NCI-H1436 treated with DMSO at 0.1 percent for 48 hours (cell line): ENCODE measurements at places on chromosomes 12 and 14.

DNA sequence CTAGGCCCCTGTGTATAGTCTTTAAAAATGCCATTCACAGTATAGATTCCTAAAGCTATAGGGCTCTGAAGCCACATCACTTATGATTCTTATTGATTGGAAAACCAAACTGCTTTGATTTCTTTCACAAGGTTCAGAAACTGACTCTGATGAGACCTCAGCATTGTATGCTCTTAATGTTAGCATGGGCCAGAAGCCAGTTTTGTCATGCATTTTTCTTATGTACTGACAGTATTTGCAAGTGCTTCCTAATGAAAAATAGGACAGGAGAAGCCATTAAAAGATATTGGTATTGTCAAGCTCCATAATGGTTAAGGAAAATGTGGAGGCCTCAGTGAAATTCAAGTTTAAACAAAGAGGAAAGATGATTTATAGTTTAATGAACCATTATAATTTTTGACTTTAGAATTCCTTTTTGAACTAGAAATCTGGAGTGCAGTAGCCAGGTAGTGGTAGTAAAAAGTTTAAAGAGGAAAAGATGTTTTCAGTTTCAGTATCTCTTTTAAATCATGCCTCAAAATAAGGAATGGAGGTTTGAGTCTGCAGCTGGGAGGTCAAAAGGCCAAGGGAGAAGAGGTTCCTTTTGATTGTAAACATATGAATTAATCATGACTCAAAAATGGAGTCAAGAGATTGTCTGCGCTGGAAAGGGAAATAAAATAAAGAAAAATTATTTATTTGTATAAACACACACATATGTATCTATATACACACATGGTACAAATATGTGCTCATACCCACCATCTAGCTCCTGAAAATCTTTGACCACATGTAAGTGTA lies 388.1 kb upstream of the PRICKLE1 start:
- no peak for DNase-seq

DNA sequence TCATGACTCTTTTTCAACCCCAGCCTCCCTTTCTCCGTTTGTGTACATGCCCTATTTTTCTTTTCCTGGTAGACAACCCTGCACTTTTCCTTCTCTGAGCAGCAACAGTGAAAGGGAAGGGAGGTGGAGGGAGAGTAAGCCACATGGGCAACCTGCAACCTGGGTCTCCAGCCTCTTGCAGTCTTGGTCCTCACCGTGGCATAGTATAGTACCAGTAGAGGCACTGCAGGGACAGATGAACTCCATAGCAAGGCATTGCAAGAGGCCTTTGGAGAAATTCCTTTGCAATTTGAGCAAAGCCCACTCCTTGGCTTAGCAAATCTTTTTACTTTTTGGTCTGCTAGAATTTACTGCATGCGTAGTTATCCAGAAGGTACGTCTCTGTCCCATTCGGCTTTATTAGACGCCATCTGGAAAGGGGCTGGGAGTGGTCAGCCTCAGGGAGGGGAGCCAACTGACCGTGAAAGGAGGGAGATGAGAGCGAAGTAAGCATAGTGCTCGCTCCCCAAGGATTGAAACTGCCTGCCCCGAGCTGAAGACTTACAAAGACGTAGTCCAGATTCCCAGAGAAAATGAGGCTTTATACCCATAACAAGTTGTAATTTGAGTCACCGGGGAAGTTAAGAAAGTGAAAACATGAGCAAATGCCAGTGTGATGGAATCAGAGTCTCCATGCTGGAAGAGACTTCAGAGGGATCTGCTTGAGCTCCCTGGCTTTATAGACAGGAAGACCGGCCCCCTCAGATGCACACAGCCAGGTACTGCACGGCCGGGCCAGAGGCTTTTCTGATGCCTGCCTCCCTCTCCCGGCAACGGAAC lies 332.0 kb downstream of the CACNA1C start:
- no peak for DNase-seq

DNA sequence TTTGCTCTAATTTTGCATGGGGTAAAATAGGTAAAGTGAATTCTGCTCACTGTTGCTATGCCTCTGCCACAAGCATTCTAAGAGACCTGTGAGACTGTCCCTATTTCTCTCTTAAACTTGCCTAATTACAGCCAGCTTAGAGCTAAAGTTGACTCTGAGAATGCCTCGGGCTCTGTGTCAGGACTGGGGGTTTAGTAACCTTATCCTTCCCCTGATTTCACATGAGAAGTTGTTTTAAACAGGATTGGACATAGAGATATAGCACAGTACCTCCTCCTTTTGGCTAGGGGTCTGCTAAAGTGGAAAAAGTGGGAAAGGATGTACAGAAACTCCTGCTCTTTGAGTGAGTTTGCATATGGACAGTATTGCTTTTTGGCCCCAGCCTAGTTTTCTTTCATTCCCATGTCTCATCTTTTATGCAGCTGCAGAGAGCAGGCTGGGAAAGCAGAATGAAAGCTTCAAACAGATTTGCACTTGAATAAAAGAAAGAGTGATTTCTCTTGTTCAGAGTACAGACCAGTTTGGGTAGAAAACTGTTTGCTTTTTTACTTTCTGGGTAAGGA lies 122.0 kb downstream of the RAD51B start:
- DNase-seq: no peak

DNA sequence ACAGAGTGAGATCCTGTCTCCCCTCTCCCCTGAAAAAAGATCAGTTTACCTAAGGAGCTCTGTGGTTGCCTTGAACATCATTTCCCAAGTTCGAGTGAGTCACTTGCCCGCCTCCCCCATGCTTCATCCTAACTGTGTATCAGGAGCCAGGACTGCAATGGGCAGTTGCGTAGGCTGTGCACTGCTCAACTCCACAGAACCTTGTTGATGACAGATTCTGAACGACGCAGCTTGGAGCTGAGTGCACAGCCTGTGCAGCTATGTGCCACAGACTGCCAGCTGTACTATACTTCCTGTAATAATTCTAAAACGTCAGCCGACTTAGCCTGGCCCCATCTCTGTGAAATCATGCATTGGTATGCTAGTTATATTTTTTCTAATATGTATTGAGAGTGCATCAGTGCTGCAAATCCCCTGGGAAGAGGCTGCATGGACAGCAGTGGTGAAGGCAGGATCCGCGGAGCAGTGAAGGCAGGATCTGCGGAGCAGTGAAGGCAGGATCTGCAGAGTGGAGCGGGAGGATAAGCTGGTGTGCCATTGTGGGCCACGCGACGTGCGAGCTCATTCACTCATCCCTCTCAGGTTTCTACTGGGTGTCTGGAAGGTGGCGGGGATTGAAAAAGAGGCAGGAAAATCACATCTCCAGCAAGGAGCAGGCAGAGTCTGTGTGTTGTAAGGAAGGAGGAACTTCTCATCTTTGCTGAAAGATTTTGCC lies 80.8 kb downstream of the GALNT9 start:
- DNase-seq: no peak

DNA sequence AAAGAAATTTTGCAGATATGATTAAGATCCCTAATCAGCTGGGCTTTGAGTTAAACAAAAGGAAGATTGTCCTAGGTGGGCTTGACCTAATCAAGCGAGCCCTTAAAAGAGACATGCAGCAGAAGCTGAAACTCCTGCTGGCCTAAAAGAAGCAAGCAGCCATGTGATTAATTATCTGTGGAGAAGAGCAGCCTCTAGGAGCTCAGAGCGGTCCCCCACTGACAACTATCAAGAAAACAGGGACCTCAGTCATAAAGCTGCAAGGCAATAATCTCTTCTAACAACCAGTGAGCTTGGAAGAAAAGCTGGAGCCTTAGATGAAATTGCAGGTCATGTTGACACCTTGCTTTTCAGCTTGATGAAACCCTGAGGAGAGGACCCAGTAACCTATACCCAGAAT lies 288.9 kb upstream of the CLEC14A start:
- no peak for DNase-seq

DNA sequence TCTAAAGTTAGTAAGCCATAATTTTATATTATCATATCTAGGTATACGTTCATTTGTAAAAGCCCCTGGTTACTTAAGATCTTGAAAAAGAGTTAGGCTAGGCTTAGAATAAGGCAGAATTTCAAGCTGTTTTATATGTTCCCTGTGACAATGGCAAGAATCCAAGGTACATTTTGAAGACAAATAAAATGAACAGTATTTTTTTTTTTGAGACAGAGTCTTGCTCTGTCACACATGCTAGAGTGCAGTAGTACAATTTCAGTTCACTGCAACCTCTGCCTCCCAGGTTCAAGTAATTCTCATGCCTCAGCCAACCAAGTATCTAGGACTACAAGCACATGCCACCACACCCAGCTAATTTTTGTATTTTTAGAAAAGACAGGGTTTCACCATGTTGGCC lies 139.2 kb downstream of the DUSP6 start:
- DNase-seq: no peak

- no peak for DNase-seq
These were observed 272.7 kb upstream of the DIO3 start for GRCh38 chr14:101288436-101289229.

- DNase-seq: no peak
These were observed 24.3 kb downstream of the GPRC5A start for GRCh38 chr12:12915656-12916055.

GRCh38 chr14:75011356-75011994 lies 8.8 kb downstream of the EIF2B2 start:
- DNase-seq: no peak

DNA sequence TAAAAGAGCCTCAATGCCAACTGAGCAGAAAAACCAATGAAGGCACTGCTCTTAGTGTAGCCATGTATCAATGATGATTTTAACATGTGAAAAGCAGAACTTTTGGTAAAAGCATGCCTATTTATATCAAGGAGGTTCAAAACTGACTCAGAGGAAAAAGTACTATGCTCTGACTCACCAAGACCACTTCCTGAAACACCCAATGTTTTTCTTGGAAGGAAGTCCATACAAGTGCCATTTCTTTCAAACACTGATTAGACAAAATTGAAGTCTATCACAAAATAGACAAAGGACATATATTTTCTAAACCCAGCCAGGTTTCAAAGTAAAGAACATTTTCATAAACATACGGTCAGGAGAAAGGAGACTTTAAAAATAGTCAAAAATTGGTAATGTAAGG lies 88.6 kb downstream of the EPS8 start:
- DNase-seq: no peak

DNA sequence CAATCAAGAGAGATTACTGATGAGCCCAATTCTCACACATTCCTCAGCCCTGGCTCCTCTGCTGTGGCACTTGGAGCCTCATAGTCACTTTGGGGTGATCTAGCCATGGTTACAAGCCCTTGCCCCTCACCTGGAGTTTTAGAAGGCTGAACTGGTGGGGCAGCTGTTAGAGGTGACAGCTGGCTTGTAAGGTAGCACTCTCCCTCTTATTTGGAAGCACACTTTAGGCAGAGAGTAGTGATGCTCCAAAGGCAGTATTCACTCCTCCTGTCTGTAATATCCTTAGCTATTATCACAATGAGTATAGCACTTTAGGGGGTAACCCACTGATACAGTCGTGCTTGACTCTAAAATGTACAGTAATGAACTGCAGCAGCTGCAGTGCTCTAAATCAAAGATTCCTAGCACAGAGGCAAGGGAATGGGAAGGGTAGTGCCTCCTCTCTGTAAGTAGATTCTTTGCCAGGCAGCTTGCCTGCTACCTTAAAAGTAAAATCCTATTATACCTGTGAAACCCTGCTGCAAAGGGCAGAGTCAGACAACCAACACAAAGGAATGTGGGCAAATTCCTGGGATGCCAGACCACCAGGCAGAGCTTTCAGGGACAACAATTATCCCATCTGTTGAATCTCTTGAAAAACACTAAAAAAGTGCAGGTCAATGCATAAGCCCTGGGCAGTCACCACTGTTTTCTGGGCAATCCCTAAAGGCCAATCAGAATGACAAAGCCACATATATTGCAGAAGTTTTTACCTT lies 336.3 kb downstream of the NOVA1 start:
- DNase-seq: no peak

DNA sequence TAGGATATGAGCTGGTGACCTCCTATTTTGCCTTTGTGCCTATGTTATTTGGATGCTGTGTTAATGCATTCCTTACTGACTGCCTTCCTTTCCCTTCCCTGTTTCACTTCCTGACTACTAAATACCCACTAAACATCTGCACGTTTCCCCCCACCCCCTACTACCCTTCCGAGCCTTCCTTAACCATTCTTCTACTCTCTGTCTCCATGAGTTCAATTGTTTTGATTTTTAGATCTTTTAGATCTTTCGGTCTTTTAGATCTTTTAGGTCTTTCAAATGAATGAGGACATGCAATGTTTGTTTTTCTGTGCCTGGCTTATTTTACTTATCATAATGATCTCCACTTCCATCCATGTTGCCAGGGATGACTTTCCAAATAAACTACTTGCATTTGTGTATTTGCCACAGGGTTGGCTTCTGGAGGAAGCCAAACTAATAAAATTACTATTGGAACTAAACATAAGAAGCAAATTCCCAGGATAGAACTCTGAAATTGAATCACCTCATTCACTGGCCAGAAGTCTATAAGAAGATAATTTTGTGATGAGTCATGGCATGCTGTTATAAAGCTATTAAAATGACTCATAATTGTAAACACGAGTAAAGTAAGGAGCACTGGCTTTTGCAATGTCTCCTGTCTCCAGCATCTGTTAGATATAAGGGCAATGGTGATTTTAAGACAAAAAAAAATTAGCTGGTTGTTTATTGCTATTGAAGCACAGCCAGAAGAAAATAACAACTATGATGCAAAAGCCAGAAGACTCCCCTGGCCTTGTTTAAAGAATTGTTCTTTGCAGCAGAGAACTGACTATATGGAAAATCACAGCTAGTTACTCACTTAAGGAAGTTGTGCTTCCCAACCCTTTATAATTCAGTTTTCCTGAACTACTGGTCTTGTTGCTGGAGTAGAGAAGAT lies 586.3 kb downstream of the LRFN5 start:
- DNase-seq: no peak

GRCh38 chr12:96387981-96388380 lies 12.3 kb downstream of the CDK17 start:
- no peak for DNase-seq
